ENCODE measurements at places on chromosomes 16 and 17. TPM values are rescaled to one million over a fixed set of nuclear protein-coding genes. Genes with fewer than 3 reads are reported as not detected.

MRM3 gene
- 61.9 TPM for polyA plus RNA-seq

SLC9A5 gene
- polyA plus RNA-seq, result 0.08 TPM

PNMT gene
- not detected for polyA plus RNA-seq

IGSF6 gene
- polyA plus RNA-seq, result 0.59 TPM

DLG4 gene
- polyA plus RNA-seq, result 0.06 TPM

HBA1 gene
- 47.4 TPM for polyA plus RNA-seq

DNA sequence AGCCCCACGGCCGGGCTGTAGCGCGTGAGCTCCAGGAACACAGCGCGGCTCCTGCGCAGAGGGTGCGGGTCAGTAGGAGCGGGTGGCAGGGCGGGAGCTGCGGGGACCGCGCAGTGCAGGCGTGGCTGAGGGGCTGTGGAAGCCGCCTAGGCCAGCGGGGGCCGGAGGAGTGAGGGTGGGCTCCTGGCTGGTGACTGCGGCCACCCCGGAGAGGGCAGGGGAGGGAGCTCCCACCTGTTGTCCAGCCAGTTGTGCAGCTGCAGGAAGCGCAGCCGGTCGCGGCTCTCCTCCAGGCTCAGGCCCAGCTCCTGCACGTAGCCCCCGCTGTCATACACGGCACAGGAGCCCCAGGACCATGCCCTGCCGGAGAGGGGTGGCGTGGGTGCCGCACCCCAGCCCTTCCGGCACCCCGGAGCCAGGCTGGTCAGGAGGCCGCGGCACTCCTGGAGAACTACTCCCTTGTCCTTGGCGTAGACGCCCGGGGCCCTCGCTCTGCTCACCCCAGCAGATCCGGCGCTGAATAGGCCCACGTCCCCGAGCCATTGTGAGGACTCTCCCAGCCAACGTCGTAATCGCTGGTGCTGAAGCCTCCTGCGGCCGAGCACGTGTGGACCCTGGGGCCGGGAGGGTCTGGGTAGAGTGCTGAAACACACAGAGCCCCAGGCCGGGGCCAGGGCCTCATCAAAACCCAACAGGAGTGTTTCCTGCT, 43.9 kb downstream of the TSC2 start:
- no peak for DNase-seq
- H3K4me3 ChIP-seq, result no peak overlapping the region
- no peaks in the 10 kb centered on the region for H3K36me3 ChIP-seq
- H3K27me3 ChIP-seq, result no peaks in the 10 kb centered on the region

- H3K36me3 ChIP-seq, result no peaks in the 10 kb centered on the region
- H3K27me3 ChIP-seq, result no peaks in the 10 kb centered on the region
- H3K4me1 ChIP-seq, result no peaks in the 10 kb centered on the region
- no peak overlapping the region for H3K27ac ChIP-seq
- no peak for DNase-seq
- H3K4me3 ChIP-seq, result no peak overlapping the region
Observed at GRCh38 chr17:33934696-33935095, 320.4 kb upstream of the CCL2 start.

DNA sequence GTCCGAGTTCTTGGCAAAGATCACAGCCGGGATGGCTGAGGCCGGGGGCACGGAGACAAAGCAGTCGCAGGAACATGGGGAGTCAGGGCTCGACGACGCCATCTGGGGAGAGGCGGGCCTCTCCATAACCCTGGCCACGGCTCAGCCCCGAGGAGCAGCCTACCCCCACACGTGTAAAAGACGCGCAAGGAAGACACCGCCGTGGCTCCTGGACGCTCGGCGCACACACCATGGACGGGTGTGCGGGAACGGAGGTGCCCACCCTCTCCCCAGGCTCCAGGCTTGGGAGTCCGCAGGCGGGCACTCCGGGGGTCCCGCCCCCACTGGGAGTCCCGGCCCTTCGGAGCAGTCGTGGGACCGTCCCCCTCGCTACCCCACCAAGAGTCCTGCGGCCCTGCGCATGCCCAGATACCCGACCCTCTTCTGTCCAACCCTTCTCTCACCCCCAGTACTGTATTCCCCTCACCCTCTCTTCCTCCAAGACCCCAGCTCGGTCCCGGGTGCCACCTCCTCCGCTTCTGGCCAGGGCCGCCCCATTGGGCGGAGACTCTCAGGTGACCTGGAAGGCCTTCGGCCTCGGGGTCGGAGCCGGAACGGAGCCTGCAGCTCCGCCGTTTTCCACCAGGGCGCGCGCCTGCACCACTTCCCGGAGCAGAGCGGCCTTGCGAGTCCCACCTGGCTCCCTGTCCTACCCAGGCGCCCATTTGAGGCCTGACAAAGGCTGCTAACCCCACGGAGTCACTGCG, at the start of gene SCRN2:
Gene SCRN2 (minus strand): TSS at position 532 of the 746 bp plus-strand sequence. CDS start 430 bp downstream, at position 102.
- H3K36me3 ChIP-seq, result no peaks in the 10 kb centered on the region
- H3K27me3 ChIP-seq, result peaks cover 22% of the 10 kb centered on the region
- H3K4me1 ChIP-seq, result peaks cover 25% of the 10 kb centered on the region
- H3K27ac ChIP-seq, result peak within 1 kb of the TSS; percentile 88
- H3K4me3 ChIP-seq, result peak within 1 kb of the TSS; percentile 95

GRCh38 chr17:804541-805435, 22.6 kb downstream of the MRM3 start:
- no peaks in the 10 kb centered on the region for H3K36me3 ChIP-seq
- H3K27me3 ChIP-seq, result no peaks in the 10 kb centered on the region
- H3K27ac ChIP-seq, result peak overlapping the region; percentile 54
- H3K4me1 ChIP-seq, result no peaks in the 10 kb centered on the region
- no peak for DNase-seq

GRCh38 chr17:73179387-73179786, 13.5 kb upstream of the COG1 start:
- no peaks in the 10 kb centered on the region for H3K36me3 ChIP-seq
- H3K27me3 ChIP-seq, result no peaks in the 10 kb centered on the region
- no peak for DNase-seq

DNA sequence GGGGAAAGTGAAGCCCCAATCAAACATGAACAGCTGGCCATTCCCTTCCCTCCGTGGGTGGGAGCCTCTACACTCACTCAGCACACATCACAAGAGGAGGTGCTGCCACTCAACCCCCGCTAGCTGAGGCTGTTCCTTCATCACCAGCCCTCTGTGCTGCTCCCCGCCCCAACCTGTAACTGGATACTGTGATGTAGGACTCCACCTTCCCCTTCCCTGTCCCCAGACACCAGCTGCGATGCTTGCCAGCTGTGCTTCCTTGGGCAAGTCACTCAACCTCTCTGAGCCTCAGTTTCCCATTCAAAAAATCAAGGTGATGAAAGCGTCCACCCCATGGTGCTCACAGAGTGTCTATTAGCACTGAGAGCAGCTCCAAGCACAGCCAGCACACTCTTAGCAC, 273.2 kb downstream of the MRTFB start:
- peaks cover 4% of the 10 kb centered on the region for H3K4me1 ChIP-seq
- H3K4me3 ChIP-seq, result no peak overlapping the region
- H3K27me3 ChIP-seq, result peaks cover 21% of the 10 kb centered on the region
- no peak for DNase-seq

- peaks cover 20% of the 10 kb centered on the region for H3K4me1 ChIP-seq
- H3K27ac ChIP-seq, result no peak overlapping the region
- peaks cover 19% of the 10 kb centered on the region for H3K36me3 ChIP-seq
- no peaks in the 10 kb centered on the region for H3K27me3 ChIP-seq
Observed at GRCh38 chr17:41992576-41992975, 24.7 kb downstream of the DNAJC7 start.

- no peak for DNase-seq
- H3K27me3 ChIP-seq, result peaks cover 4% of the 10 kb centered on the region
- no peak overlapping the region for H3K4me3 ChIP-seq
- H3K36me3 ChIP-seq, result no peaks in the 10 kb centered on the region
Observed at GRCh38 chr17:13359774-13360173, 242.0 kb downstream of the HS3ST3A1 start.

DNA sequence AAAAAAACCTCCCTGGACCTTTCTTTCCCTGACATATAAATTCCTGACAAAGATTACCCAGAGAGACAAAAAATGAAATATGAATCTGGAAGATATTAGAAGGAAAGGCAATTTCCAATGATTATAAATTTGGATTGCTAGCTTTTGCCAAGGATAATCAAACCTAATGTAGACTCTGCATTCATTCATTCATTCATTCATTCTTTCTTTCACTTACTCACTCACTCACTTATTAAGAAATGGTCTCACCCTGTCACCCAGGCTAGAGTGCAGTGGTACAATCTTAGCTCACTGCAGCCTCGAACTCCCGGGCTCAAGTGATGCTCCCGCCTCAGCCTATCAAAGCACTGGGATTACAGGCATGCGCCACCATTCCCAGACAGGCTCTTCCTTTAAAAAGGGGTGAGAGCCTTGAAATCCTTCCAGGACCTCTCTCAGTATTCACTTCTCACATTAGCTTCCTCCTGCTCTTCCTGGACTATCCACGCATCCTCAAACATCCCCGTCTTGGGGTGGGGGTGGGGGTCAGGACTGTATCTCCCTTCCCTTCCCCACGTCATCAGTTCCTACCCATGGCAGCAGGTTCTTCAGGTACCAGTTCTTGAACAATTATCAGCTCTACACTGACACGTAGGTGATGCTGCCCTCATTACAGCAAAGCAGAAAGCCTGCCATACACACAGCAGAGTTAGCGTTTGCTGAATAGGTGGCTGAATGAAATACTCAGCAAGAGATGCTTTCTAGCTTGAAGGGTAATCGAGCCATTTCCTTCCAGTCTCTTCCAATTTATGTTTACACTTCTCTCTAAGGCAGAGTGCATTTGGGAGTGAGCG, 19.8 kb downstream of the PRPSAP1 start:
- DNase-seq, result no peak
- no peak overlapping the region for H3K27ac ChIP-seq
- H3K4me3 ChIP-seq, result no peak overlapping the region
- no peaks in the 10 kb centered on the region for H3K27me3 ChIP-seq

DNA sequence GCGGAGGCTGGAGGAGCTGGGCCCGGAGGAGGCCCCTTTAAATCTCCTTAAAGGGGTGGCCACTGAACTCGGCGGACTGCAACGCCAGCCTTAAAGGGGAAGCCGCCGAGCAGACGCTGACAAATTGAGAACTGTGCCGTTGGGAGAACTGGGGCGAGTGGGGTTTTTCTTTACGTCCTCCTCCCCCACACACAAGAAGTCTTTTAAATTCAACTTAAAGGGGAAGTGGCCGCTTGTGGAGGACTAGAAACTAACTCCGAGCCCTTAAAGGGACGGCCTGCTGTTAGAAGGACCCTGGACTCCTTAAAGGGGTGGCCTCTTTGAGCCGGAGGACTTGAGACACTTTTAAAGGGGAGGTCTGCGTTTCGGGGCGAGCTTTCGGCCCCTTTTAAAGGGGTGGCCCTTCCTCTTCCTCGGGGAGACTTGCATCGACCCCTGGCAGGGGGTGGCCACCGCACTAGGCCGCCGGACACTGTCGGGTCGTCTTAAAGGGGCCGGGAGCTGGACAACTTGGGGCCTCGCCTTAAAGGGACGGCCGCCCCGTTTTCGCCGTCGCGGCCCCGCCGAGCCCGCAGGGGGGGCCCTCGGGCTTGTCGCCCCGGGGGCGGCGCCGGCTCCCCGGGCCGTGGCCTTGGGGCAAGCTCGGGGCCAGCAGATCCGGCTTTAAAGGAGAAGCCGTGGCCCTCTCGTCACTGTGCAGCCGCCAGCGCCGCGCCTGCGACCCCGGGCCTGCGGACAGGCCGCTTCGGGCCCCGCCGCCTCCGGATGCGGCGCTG, 688 bp downstream of the FBRS start:
- H3K4me1 ChIP-seq, result peaks cover 41% of the 10 kb centered on the region
- peak overlapping the region; percentile 100 for H3K4me3 ChIP-seq
- no peak for DNase-seq
- H3K27ac ChIP-seq, result peak overlapping the region; percentile 100

- DNase-seq, result no peak
- peaks cover 9% of the 10 kb centered on the region for H3K36me3 ChIP-seq
- H3K27me3 ChIP-seq, result peaks cover 21% of the 10 kb centered on the region
- H3K4me1 ChIP-seq, result peaks cover 13% of the 10 kb centered on the region
- no peak overlapping the region for H3K4me3 ChIP-seq
Observed at GRCh38 chr17:8322061-8322460, 12.0 kb downstream of the ARHGEF15 start.
